Endothelial cell of umbilical vein (primary cell): ENCODE measurements at places on chromosomes 6 and 20. TPM values are rescaled to one million over a fixed set of nuclear protein-coding genes. Genes with fewer than 3 reads are reported as not detected.

The ELOVL2 gene
- total RNA-seq = not detected in 2 replicates

GRCh38 chr6:36850021-36850420 lies 10.8 kb upstream of the CPNE5 start:
- DNase-seq = no peak

GRCh38 chr6:21123507-21124436 lies 469.8 kb upstream of the SOX4 start:
- no peak for DNase-seq

DNA sequence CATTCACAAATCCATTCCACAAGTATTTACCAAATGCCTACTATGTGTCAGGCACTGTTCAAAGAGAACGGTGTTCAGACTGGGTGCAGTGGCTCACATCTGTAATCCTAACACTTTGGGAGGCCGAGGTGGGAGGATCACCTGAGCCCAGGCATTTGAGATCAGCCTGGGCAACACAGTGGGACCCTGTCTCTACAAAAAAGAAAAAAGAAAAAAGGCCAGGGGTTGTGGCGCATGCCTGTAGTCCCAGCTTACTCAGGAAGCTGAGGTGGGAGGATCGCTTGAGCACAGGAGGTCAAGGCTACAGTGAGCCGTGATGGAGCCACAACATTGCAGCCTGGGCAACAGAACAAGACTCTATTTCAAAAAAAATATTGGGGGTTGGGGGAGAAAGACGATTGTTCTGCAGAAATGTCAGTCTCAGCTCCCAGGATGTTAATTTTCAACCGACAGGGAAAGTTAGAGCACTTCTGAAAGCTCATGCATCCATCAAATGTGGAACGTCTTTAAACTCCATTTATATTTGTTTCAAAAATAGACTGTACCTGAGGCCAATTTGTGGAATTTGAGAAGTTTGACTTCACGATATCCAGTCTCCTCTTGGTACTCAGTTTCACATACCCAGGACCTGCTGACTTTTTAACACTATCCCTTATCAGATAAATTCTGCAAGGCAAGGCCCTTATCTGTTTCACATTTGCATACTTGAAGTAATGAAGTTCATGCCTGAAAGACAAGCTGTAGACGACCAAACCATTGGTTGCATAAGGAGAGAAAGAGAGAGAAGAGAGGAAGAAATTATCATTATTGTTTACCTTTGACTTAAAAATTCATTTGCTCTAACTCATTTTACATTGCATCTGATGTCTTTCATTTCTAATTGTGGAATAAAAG lies 14.8 kb upstream of the BTN3A2 start:
- DNase-seq = no peak

The BMP7 gene
- not detected in 2 replicates for total RNA-seq

DNA sequence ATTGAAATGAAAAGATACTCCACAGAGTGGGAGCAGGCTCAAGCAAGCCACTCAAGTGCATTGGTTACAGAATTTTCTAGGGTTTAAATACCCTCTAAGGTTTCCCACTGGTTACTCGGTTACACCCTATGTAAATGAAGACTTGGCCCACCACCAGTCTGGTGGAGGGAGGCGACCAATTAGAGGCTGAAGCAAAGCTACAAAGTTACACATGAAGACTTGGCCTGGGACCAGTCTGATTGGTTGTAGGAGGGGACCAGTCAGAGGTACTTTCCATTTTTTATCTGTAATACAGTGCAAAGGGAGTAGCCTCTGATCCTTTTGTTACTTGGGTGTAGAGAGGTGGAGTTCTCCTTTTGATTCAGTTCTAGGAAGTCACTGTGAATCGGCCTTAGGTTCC lies 7.6 kb downstream of the SRSF12 start:
- no peak for DNase-seq

The BPIFB4 gene
- total RNA-seq = not detected in 2 replicates

DNA sequence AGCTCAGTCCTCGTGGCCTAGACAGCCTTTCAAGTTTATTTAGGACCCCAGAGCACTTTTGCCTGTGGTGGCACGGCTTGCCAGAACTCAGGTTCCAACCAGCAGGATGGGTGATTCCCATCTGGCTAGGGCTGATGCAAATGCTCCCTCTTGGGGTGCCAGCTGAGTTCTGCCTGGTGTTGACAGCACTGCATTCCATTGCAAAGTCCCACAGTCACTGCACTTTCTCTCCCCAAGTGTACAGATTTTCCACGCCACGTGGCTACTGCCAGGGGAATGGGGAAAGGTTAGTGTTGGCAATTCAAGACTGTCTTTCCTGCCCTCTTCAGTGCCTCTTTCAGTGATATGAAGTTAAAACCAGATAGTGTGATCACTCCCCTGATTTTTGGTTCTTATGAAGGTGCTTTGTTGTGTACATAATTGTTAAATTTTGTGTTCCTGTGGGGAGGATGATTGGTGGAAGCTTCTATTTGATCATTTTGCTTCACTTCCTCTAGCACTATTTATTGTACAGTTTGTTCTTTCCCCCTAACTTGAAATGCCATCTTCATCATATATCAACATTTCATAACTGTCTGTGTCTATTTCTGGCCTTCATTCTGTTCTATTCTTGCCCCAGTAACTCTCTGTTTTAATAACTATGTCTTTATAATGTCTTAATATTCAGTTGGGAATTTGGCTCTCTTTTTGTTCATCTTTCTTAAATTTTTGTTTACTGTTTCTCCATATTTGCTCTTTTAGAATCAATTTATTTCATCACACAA lies 86.2 kb downstream of the CFAP61 start:
- DNase-seq = no peak

The PLN gene
- total RNA-seq = not detected in 2 replicates

The METTL24 gene
- total RNA-seq = not detected in 2 replicates

DNA sequence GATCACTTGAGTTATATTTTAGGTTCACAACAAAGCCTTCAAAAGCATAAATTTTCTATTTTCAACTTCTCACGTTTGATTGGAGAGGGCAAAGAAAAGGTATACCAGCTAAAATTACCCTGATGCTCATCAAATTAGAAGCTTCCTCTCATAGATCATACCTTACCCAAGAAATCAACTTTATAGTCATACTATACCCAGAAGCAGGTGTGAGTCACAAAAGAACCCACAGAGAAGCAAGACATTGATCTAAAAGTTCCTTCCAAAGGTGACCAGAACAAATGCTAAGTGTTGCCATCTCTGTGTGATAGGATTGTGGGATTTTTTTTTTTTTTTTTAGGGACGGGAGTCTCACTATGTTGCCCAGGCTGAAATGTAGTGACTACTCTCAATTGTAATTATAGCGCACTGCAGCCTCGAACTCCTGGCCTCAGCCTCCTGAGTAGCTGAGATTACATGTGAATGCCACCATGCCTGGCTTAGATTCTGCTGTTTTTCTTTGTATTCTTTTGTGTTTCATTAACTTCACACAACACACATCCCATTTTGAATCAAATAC lies 3.3 kb downstream of the EIF2S2 start:
- no peak for DNase-seq

GRCh38 chr6:84657486-84657885 lies 106.9 kb downstream of the TBX18 start:
- DNase-seq = no peak

- no peak for DNase-seq
These were observed 87.1 kb downstream of the COL19A1 start for GRCh38 chr6:69953491-69953890.

- no peak for DNase-seq
These were observed 79.9 kb downstream of the ZNF217 start for GRCh38 chr20:53513489-53514298.

- DNase-seq = no peak
These were observed 30.3 kb upstream of the TMEM181 start for GRCh38 chr6:158529629-158530028.

- no peak for DNase-seq
These were observed 504.5 kb downstream of the CD83 start for GRCh38 chr6:14622085-14622484.

DNA sequence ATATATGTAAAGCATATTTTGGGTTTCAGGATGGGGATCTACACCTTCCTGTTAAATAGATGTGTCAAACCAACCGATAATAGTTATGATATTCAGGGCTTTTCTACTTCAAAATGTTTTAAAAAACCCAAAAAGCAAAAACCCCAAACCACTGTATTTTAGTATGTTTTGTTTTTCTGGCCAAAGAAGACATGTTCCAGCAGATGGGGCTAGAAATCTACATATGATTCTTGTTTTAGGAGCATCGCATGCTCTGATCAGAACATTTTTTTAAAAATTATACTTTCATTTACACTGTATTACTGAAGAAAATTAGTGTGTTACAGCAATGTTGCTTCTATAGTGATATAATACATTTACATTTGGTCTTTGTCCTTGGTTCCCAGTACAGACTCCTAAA lies 11.0 kb downstream of the RMND1 start:
- peak; percentile 30 for DNase-seq

The HSPA12B gene
- 3.4 and 6.6 TPM in 2 replicates for total RNA-seq

The MAP3K4 gene
- total RNA-seq = 32.2 and 42.3 TPM in 2 replicates

The ZKSCAN3 gene
- 4.9 and 6.9 TPM in 2 replicates for total RNA-seq

The TPBG gene
- total RNA-seq = 9.0 and 11.4 TPM in 2 replicates

DNA sequence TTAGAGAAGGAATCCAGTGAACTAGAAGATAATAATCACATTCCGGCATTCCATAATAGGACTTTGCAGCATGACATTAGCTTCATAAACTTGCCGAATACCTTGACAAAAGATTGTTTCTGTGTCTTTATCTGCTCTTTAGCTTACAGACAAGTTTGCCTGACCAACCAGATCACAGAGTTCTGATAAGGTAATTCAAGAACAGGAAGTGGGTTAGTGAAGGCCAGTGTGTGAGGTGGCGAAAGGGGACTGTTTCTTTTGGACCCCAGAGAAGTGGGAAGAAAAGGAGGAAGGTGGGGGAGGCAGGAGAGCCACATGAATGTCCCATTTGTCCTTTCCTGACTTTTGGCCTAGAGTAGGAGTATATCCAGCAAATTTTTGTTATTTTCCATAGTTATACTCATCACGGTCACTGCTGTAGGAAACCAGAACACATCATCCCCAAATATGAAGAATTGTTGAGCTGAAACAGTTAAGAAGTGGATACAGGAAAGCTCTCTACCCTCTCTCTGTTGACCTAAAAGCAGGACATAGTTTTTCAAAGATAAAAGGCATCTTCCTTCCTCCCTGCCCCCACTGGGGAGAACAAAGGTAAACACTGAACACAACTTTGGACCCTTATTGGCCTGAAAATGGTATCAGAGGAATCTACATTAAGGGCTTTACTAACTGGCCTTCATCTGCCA lies 72.4 kb upstream of the TNFAIP3 start:
- DNase-seq = no peak

GRCh38 chr20:9534025-9534424 lies 19.6 kb downstream of the LAMP5 start:
- DNase-seq = no peak

GRCh38 chr6:149333266-149333620 lies 15.7 kb downstream of the TAB2 start:
- no peak for DNase-seq

- no peak for DNase-seq
These were observed 331.2 kb upstream of the KCNQ5 start for GRCh38 chr6:72290620-72291019.

DNA sequence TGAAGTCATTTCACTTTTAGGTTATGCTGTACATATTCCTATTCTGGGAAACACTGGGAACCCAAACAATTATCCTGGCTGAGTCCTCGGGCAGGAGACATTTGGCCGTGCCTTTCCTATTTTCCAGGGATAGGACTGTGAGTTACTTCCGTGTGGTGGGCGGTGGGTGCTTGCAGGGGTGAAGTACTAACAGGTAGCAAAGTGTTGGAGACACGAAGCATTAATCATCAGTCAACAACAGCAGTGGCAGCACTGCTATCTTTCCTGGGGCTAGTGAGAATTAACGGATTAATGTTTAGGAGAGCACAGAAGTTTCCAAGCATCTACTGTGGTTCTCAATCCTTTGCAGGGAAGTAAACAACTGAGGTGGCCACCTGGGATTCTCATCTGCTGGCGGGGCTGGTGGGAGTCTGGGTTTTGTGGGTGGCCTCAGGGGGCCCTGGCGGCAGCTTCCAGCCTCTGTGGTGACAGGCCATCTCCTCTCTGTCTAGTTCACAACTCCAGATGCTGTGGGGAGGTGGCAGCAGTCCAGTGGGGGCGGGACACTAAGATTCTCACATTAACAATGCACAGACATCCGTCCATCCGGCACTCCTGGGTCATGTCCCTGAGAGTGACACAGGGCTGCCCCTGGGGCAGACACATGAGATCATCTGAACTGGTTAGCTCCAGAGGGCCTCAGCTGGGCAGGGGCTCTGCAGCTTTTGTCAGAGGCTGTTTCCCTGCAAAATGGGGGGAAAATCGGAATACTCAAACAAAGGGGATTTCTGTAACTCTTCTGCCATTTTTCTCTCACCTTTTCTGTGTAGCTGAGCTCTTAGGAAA lies 90.9 kb downstream of the GJA10 start:
- DNase-seq = no peak

The FNDC11 gene
- total RNA-seq = 0.51 and 0.71 TPM in 2 replicates

The HLA-DPB1 gene
- 2.3 and 19.1 TPM in 2 replicates for total RNA-seq

DNA sequence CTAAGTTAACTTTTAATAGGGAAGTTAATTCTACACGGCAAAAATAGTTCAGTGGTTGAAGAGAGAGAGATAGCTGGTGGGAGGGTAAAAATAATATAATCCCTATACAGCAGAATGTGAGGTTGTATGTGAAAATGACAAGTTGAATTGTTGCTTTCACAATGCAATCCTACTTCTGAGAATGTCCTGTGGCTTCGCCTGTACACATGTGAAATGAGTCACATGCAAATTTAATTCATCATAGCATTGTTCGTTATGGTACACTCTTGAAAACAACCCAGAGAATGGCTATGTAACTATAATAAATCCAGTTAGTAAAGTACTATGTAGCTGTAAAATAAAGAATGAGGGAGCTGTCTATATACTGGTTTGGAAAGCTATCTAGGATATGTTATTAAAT lies 46.0 kb upstream of the HINT3 start:
- peak; percentile 28 for DNase-seq

The ACSS1 gene
- total RNA-seq = 8.0 and 17.9 TPM in 2 replicates

DNA sequence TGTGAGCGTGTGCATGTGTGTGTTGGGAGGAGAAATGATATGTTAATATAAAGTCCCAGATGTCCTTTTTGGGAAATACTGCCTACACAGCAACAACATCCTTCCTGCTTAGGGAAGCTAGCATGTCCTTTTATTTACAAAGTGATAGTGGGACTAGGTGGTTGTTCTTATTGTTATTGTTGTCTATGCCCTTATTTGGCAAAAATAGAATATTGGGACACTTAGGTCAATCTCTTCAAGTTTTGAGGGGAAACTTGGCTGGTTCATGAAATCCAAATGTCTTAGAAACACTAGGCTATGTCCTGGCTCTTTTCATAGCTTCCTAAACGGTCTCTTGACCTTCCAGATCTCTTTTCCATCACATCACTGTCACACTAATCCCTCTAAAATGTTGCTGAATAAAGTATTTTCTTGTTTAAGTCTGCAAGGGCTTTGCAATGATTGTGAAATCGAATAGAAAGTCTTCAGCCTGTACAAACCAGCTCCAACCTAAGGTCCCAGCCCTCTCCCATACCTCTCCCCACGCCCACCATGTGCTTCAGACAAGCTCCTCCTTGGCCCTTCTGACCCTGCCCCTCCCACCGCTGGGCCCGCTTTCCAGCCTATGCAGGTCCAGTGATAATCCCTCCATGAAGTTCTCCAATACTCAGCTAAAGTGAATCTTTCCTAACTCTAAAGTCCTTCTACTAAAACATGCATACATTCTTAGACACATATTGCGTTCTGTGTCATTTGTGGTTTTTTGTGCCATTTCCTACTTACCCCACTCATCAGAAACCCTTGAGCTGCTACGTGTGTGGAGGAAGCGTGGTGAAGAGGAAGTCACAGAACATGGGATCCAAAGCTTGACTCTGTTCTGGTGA lies 205.1 kb downstream of the LY86 start:
- DNase-seq = no peak

The PDE7B gene
- total RNA-seq = 21.3 and 25.1 TPM in 2 replicates

The VWA7 gene
- 0.25 and 0.51 TPM in 2 replicates for total RNA-seq

- DNase-seq = no peak
These were observed 18.3 kb upstream of the SHLD1 start for GRCh38 chr20:5731753-5732366.
